Stimulated activated CD4-positive, alpha-beta T cell treated with anti-CD3 and anti-CD28 coated beads, TNF-alpha, amount 100 ng/mL, for 1 hour (primary cell): ENCODE measurements at places on chromosomes 6 and 20.
A peak's percentile ranks its signal among the peaks of the same experiment; 100 is the strongest.

DNA sequence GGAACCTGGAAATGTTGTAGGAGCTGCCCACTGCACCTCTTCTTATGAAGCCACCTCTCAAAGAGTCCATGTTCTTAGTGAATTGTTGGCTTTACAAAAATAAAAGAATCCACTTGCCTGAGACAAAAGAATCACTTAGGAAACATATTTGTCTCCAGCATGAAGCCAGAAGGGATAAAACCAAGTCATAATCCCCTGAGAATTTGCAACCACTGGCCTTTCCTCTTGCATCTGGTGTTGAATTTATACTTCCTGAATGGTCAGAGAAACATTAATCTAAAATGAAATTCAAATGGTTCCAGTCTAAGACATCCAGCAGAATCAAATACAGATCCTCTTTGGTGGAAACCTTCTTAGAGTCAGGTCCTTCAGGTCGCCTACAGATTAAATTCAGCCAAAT lies 192.5 kb upstream of the ECI2 start:
- no peak for DNase-seq

DNA sequence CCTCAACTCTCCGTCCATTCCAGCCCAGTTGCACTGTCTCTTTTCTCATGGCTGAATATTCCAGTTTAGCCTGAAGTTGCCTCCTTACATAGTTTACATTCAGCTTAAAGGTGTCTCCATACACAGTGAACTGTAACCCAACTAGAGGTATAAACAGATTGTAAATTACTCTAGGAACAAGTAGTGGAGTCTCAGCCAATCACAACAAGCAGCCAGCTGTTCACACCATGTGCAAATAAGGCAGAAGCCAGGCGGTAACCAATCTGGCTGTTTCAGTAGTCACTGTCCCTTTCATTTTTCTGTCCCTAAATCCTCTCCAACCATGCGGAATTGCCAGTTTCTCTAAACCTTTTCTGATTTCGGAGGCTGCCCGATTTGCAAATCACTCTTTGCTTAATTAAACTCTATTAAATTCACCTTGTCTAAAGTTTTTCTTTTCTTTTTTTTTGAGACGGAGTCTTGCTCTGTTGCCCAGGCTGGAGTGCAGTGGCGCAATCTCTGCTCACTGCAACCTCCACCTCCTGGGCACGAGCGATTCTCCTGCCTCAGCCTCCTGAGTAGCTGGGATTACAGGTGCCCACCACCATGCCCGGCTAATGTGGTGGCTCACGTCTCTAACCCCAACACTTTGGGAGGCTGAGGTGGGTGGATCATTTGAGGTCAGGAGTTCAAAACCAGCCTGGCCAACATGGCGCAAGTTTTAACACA lies 37.6 kb upstream of the GFOD1 start:
- no peak for DNase-seq

DNA sequence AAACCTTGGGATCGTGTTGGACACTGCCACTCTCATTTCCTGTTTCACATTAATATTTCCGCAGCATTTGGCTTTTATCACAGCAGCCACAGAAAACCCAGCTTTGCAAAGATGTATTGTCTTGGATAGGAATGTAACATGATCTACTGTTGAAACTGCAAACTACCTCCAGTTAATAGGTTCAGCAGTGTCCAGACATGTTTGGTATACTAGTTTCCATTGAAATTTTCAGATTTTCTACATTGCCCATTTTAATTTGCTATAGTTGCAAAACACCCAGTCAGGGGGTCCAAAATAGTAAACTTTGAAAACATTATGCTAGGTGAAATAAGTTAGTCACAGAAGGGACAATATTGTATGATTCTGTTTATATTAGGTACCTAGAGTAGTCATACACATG lies 3.3 kb downstream of the ANKRD6 start:
- DNase-seq = no peak

DNA sequence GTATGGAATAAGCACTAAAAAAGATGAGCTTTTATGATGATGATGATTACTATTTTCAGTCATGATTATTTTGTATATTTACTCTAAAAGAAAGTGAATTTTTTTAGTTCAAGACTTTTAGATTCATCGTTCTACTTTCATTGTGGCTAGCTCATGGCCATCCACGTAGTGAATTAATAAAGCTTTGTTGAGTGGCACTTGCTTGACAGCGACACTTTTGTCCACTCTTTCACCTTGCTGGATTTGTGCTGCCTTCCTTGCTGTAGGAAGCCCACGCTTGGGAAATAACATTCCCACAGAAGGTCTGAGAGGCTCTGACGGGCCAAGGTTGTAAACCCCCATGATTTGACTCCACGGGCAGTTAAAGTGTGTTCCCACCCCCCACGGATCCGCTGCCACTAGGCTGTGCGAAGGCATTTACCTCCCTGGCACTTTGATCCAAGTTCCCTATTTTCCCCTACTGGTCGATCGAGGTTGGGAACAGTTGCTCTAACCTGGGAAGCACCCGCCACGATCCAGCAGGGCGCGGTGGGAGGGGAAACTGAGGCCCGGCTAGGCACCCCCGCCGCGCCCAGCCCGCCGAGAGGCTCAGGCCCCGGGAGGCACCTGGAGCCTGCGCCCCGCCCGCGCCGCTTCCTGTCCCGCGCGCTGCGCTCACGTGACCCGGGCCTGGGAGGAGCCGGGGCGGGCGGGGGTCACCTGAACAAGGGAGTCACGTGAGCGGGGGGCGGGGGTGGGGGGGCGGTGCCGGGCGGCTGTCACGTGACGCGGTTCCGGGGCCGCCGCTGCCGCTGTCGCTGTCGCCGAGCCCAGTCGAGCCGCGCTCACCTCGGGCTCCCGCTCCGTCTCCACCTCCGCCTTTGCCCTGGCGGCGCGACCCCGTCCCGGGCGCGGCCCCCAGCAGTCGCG lies at the start of gene IGF2R:
Gene IGF2R, plus strand, starts transcription at position 788 of the 909 bp plus-strand sequence. CDS start 165 bp downstream, outside the sequence.
- DNase-seq = peak; percentile 83

DNA sequence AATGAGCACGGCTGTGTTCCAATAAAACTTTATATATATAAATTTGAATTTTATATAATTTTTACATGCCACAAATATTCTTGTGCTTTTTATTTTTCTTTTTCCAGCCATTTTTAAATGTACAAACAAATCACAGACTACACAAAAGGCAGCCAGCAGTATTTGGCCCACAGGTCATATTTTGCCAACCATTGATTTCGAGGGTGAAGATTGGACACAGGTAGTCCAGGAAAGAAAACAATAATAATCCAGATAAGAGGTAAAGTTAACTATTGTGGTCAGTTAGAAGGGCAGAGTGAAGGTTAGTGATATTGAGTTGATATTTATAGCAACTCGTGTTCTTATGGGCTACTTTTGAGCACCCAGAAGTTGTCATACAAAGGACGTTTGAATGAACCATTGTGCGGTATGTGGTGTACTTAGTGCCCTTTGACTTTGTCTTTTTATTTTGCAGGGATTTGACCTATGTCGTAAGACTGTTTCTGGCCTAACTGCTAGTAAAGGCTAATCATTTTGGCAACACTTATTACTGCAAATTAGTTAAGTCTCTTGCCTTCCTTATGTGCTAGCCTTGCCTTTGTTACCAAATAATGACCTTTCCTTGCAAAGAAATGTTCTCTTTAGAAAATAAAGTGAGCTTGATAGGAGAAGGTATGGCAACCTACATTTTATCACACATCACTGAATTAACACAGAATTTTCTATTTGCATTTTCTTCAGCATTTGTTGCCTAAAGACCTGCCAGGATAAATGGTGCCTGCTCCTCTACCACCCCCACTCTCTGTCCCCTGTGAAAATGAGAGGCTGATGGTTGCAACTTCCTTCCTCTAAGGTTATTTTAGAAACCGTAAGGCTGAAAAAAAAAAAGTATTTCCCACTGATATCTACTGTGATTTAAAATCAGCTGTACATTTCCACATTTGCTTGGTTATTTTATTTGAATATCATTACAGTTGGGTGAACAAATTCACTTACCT lies 493.9 kb upstream of the SOX4 start:
- DNase-seq = no peak

- DNase-seq = no peak
These were observed 38.5 kb downstream of the HTR1B start for GRCh38 chr6:77424761-77425160.

GRCh38 chr6:119586250-119586882 lies 236.8 kb upstream of the MAN1A1 start:
- DNase-seq = no peak

DNA sequence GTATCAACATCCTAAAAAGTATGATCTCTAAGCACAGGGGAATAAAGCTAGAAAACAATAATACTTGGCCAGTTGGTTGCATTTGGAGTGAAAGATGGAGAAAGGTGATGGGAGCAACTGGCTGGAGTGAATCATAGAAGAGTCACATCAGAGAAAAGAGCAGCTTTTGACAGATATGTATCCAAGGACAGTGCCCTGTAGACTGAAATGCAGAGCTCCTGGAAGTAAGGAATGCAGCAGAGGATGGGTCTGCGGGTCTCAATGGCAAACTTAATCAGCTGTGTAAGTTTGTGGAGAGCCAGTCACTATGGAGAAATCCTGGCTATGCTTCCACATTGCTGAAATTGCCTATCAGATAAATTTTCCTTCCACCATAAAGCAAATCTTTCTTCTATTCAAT lies 253.6 kb upstream of the PRND start:
- DNase-seq = no peak

- DNase-seq = no peak
These were observed 54.7 kb downstream of the TRAM2 start for GRCh38 chr6:52522151-52522626.

GRCh38 chr6:16430391-16431089 lies 192.2 kb downstream of the GMPR start:
- DNase-seq = no peak

DNA sequence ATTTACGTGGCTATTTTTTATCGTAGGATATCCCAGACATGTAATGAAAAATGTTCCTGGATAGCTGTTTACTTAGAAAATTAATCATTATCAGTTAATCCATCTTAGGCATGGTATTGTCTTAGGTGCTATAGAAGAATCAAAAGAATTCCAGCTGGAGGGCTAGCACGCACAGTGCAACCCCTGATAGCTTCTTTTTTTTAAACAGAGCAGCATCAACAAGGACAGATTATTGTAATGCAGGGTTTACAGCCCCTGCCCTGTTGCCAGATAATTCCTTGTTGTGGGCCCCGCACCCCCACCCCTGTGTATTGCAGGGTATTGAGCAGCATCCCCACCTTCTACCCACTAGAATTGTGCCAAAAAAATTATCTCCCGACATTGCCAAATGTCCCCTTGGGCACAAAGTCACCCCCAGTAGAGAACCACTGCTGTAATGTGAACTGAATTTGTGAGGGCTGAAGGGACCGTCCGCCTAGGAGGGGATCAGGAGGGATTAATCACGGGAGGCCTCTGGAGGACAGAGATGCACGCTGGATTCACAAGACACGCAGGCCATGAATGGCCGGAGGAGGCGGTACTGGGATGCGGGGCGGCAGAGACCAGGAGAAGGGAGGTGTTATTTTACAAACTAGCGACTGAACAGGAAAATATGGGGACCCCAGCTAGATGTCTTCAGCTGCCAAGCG lies 174.6 kb downstream of the ZDHHC14 start:
- no peak for DNase-seq

GRCh38 chr20:57710841-57711240 lies 1.0 kb upstream of the PMEPA1 start:
- no peak for DNase-seq

DNA sequence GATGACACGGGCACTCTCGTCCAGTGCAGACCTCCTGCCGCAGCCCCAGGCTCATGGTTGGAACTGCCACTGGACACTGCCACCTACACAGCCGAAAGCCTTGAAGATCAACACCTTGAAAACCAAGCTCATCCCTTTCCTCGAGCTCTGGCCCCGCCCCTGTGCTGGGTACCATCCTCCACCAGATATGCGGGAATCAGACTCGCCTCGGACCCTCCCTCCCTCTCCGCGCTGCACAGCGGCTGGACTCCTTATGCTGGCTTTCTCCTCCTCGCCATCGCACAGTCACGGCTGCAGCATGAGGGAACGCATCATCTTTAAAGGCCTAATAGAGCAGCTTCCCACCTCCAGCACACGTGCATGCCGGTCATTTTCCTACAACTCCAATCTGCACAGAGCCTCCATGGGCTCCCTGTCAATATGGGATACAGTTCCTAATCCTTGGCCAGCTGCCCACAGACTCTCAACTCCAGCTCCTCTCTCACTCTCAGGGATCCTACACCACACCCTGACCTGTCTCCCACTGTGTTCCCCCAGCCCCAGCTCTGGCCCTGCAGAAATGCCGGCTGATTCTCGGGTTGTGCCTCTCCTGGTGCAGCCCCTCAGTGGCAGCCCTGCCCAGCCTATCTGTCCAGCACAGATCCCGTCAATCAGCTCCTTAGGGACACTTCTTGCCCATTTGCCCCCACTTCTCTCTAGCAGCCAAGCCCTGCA lies 23.2 kb downstream of the TXNDC5 start:
- DNase-seq = no peak

GRCh38 chr6:162621246-162621645 lies 106.3 kb downstream of the PRKN start:
- DNase-seq = no peak

GRCh38 chr6:73691512-73691911 lies 4.5 kb upstream of the CD109 start:
- DNase-seq = no peak

DNA sequence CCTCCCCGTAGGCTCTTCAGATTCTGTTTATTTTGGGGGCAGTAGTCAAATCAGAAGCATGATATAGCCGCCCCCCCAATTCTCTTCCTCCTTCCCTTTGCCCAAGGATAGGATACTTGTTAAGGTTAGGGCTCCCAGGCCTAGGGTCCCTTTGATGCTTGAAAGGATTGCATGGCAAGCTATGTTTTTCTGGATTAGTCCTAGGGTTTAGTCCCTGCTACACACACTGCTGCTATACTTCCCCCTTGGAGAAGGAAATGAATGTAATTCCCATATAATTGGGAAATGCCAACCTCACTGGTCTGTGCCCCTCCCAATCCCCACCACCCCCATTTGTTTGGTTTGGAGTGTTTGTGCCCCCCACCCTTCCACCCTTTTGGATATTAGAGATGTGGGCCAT lies 62.8 kb downstream of the ZFAND3 start:
- DNase-seq = no peak

DNA sequence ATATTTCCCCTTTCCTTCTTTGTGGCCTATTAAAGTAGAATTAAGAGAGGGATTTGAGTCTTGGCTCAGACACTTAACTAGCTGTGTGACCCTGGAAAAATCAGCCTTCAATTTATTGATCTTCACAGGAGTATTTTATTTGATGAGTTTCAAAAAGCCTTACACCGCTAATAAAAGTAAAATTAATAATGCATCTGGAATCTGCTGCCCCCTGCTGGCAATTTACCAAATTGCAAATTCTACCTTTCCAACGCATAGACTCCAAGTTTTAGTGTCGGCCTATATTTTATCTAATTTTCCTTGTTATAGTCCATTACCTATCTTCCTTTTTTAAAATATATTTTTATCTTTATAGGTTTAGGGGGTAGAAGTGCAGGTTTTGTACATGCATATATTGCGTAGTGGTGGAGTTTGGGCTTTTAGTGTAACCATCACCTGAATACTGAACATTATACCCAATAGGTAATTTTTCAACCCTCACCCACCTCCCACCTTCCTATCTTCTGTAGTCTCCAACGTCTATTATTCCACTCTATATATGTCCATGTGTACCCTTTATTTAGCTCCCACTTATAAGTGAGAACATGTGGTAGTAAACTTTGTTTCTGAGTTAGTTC lies 46.3 kb downstream of the GOPC start:
- no peak for DNase-seq

GRCh38 chr20:31674895-31675827 lies 37.4 kb downstream of the COX4I2 start:
- DNase-seq = peak; percentile 22

- no peak for DNase-seq
These were observed 155.1 kb downstream of the DTNBP1 start for GRCh38 chr6:15507746-15508145.

GRCh38 chr6:155100087-155100486 lies 105.0 kb downstream of the TIAM2 start:
- no peak for DNase-seq
